ENCODE measurements at places on chromosomes 3 and 15.

- no peak for DNase-seq
These were observed 74.0 kb downstream of the COL8A1 start for GRCh38 chr3:99712291-99712954.

GRCh38 chr3:4584456-4585249, 91.5 kb downstream of the ITPR1 start:
- no peak for DNase-seq

DNA sequence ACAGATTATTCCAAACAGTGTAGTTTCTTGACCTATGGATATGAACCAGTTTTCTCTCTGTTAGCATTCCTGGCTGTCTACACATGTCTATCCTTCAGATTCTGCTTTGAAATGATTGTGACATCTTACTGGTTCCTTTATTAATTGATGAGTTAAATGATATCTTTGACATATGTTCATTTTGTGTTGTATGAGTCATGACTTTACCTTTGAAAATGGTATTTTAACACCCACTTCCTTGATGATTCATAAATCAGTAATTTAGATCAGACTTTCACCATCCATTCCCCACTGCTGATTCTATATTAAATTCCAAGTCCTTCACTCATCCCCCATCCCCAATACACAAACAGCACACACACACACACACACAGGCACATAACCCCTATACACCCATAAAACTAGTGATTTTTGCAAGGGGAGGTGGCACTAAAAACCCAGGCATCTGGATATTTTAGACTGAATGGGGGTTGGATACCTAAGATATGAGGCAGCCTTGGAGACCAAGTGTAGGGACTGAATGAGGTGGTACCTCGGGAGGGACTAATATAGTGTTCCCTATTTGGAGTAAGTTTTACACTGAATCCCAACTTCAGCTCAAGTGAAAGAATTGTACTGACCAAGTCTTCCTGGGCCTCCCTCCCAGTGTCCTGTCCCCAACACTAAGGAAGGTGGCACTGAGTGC, 9.7 kb downstream of the CCK start:
- peak; percentile 49 for DNase-seq

- no peak for DNase-seq
These were observed 42.7 kb upstream of the B3GNT5 start for GRCh38 chr3:183210341-183210740.

DNA sequence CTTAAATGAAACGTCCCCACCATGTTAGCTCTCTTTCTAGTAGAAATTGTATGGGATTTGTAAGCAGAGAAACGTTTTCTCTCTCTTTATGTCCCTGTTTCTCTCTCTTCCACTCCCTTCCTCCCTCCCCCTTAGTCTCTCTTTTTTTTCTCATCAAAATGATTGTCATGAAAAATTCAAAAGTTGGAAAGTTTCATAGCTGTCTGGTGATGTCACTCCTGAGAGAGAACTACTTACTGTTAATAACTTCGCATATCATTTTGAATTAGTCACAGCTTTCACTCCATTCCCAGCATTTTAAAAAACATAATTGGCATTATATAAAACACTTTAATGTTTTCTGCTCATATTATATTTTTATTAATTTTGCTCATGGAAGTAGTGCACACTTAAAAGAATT, 331.1 kb downstream of the C3orf38 start:
- DNase-seq = no peak

DNA sequence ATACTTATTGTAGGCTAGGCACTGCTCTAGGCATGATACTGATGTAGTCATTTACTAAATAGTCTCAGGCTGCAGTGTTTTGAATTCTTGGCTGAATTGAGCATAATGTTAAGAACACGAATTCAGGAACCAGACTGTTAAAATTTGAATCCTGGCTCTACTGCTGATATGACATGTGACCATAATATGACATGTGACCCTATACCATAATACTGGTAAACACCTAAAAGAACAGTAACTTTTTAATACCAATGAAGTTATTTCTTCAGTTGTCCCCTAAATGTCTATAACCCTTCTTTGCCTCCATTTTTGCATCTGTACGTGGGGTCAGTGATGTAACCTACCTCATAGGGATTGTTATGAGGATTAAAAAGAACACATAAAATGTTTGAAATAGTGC, 18.1 kb downstream of the TBC1D23 start:
- DNase-seq = no peak

DNA sequence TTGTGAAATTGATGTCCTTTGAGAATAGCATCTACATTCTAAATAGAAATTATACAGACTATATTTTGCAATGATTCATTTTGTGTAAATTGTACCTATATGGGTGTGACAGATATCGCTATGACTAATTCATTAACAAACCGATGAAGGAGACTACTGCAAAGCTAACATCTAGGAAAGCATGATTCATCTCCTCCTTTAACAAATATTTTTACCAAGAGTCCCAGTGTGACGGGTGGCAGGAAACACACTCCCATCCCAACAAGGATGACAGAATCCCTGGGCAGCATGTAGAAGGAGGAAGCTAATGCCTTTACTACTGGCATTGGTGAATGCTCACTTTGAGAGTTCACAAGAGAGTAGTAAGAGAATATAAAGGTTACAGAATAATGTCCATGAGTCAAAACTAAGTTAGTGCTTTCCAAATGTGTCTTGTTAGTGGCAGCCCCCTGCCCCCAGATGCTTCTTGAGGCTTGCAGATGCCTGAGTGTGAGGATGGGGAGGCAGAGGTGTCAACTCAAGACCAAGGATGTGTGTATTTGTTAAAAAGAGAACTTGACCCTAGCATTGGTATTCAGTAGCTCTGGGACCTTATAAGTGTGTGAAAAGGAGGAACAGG, 180.6 kb downstream of the FMN1 start:
- DNase-seq = no peak

- no peak for DNase-seq
These were observed at the start of gene RHCG for GRCh38 chr15:89496155-89497098. Gene RHCG (minus strand): TSS chr15:89496583. CDS start chr15:89496544, 39 bp downstream.

Measured in 8988T (cell line).